Activated CD4-positive, alpha-beta T cell treated with anti-CD3 and anti-CD28 coated beads for 24 hours (primary cell): ENCODE measurements at places on chromosomes 12 and 14.

- no peak for DNase-seq
These were observed 253.8 kb upstream of the E2F7 start for GRCh38 chr12:77319166-77319565.

- no peak for DNase-seq
These were observed 54.0 kb upstream of the ELK3 start for GRCh38 chr12:96140174-96140573.

DNA sequence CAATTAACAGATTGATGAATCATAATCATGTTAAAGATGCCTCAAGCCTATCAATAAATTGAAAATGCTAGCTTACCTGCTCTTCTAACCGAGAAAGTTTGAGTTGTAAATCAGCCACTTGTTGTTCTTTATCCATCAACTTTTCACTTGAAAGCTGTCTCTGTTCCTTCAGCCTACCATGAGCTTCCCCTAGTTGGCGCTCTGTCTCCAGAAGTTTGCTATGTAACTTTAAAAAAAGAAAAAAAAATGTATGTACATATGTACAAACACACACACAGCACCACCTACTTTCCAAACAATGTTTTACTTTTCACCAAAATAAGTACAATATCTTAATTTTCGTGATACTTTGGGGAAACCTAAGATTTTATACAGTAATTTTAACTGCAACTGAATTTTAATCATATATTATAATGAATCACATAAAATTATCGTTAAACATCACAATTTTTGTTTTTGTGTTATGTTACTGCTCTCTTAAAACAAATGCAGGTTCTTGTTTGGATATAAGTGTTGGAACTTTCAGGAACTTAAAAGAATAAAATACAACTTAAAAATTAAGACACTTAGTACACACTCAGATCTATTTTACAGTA, 101.2 kb downstream of the EEA1 start:
- no peak for DNase-seq

- no peak for DNase-seq
These were observed 168.0 kb upstream of the HMGA2 start for GRCh38 chr12:65656156-65656882.

DNA sequence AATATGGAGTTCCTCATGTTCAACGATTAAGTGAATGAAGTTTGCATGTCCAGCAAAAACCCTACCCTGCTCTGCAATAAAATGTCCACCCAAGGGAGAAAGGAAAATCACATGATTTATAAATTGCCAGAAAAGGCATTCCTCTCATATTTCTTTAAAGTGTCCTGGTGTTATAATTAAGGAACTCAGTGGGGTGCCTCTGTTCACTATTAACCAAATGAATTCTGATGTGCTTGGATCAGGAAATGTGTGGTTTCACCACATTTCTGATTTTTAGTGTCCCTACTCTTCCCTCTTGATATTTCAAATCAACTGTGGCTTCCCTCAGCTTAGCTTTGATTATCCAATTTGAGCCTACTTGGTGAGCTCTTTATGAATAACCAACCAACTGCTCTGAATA, 208.1 kb downstream of the PHLDA1 start:
- no peak for DNase-seq

DNA sequence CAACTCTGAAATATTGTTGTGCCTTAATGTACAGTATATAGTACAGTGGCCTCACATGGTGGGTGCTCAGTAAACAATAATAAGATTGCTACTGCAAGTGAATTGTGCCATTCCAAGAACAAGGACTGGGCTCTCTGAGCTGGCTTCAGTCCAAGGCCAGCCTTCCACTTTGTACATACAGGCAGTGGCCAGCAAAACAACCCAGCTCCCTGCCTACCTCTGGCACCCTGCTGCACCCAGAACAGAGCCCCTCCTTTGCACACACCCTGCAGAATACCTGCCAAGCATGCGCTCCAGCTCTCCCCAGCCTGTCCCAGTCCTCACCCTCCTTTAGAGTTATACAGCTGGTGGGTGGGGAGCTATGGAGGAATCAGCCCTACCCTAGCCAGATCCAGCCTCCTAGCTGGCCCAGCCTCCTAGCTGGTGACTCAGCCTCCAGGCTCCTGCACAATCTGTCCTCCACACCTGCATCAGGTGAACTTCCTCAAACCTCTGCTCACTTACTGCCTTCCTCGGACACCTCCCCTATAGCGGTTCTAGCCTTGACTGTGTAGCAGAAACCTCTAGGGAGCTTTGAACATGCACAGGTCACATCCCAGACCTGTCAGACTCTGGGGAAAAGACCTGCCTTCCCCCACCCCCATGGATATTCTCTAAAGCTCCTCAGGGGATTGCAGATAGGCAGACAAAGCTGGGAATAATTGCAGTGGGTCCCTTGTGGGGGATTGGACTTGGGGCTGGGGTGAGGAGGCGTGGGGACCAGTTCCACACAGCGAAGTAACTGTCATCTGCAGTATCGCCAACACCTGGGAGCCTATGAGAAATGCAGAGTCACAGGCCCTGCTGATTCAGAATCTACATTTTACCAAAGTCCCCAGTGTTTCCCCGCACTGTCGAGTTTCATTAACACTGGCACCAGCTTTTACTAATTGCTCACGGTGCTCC, 17.9 kb downstream of the ZDHHC22 start:
- no peak for DNase-seq

DNA sequence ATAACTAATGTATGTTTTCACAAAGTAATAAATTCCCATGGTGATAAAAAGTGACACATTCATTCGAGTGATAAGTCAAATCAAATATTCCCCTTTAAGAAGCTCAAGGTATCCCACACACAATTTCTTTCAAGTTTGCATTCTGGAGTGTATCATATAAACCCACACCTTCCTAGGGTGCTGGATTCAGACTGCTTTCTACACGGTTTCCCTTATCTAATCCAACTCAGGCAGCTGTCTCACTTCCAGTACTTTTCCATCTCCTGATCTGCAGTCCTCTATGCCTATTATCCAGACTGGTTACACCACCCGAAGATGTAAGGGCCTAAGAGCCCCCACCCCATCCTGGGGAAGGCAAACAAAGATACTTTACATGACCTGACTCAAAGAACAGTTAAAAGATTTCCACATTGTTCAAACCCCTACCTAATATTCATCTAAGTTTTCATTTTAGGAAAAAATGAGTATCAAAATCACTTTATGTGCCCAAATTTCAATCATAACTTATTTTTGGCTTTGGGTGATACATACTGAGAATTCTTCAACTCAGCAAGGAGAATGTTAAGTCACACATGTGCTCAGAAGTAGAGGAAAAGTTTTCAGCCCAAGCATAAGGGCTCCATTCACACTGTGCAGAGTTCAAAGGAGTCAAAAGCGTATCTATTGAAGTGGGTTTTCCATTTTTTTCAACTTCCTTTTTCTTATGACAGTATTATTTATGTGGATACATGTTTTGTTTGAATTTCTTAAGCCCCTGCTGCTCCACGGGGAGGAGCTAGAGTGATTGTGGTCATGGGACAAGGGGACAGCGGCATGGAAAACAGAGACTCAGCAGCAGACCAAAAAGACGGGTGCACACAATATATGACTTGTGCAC, 41.8 kb downstream of the CORO1C start:
- peak; percentile 7 for DNase-seq

GRCh38 chr12:46439793-46440511, 67.4 kb upstream of the SLC38A2 start:
- DNase-seq = no peak

- DNase-seq = no peak
These were observed 405.4 kb upstream of the MIS18BP1 start for GRCh38 chr14:45658226-45658916.

DNA sequence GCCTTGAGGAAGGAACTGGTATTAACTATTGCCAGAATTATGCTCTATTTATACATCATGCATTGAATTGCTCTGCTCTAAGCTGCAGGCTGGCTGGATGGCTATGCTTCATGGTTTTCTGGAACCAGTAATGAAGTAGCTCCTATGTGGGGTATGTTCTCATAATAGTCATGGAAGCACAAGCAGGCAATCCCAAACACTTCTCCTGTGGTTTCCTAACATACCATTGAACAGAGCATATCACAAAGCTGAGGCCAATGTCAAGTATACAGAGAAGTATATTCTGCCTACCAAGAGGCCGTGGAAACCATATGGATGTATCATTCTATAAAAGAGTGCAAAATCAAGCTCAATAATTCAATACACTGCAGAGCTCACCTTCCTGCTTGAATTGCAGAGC, 1752.4 kb upstream of the FLRT2 start:
- DNase-seq = no peak

- DNase-seq = no peak
These were observed 261.7 kb downstream of the MSRB3 start for GRCh38 chr12:65540140-65540539.
